ENCODE measurements at places on chromosomes 11 and 22. TPM values are rescaled to one million over a fixed set of nuclear protein-coding genes. Genes with fewer than 3 reads are reported as not detected.
A peak's percentile ranks its signal among the peaks of the same experiment; 100 is the strongest.

The AGBL2 gene
- total RNA-seq, result 3.6 TPM

The TRPC6 gene
- not detected for total RNA-seq

The OR52A1 gene
- total RNA-seq, result not detected

The BIRC3 gene
- 217 TPM for total RNA-seq

The IGSF22 gene
- total RNA-seq, result 0.16 TPM

The HEPHL1 gene
- total RNA-seq, result not detected

The FJX1 gene
- total RNA-seq, result 0.09 TPM

The OR52K1 gene
- total RNA-seq, result not detected

The C11orf65 gene
- total RNA-seq, result 0.43 TPM

The OR56A1 gene
- not detected for total RNA-seq

GRCh38 chr11:62725646-62726045 lies 1.6 kb downstream of the HNRNPUL2 start:
- no peaks in the 10 kb centered on the region for H3K27me3 ChIP-seq
- H3K27ac ChIP-seq, result peak overlapping the region; percentile 65
- peak overlapping the region; percentile 99 for H3K4me3 ChIP-seq
- peaks cover 75% of the 10 kb centered on the region for H3K36me3 ChIP-seq
- peaks cover 43% of the 10 kb centered on the region for H3K4me1 ChIP-seq
- no peak for DNase-seq

DNA sequence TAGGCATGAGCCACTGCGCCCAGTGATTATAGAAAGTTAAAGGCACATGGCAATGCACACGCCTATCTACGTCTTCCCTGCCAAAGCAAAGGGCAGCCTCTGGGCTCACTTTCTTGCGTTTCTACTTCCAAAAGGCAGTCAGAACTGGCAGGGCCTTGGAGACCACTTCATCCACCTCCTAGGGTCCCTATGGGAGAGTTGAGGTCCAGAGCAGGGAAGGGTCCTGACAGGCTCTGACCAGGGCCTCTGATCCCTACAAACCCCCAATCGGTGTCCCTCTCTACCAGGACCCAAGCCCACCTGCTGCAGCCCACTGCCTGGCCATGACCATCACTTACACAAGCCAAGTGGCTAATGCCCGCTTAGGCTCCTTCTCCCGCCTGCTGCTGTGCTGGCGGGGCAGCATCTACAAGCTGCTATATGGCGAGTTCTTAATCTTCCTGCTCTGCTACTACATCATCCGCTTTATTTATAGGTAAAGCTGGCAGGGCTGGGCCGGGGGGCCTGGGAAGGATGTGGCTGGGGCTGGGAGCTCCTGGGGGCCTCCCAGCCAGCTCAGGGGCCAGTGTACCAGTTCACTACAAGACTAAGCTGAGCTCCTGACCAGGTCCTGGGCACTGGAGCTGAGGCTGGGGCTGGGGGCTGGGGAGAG lies 1.5 kb downstream of the BEST1 start:
- H3K4me3 ChIP-seq, result no peak overlapping the region
- H3K27ac ChIP-seq, result no peak overlapping the region
- no peaks in the 10 kb centered on the region for H3K36me3 ChIP-seq
- no peak for DNase-seq
- peaks cover 2% of the 10 kb centered on the region for H3K4me1 ChIP-seq

DNA sequence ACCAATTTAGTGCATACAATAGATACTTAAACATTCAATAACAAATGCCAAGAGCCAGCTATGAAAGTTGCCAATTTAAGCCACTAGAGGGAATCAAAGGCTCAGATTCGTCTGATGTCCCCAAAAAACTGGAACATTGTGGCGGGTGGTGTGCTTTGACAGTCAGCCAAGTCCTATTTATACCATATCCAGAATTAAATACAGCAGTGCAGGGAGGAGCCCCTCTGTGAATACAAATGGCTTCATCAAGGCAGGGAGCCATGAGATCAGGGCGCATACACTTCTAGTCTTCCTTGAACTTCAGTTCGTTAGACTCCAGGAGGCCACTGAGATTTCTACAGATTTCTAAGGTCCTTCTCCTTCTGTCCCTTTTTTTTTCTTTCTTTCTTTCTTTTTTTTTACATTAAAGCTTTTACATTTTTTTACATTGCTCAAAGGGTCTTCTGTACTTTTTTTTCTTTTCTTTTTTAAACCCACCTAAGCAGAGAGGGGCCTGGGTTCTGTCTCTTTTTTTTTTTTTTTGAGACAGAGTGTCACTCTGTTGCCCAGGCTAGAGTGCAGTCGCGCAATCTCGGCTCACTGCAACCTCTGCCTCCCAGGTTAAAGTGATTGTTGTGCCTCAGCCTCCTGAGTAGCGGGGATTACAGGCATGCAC lies 41.5 kb upstream of the HSPA8 start:
- H3K4me1 ChIP-seq, result peaks cover 9% of the 10 kb centered on the region
- H3K4me3 ChIP-seq, result no peak overlapping the region
- H3K27me3 ChIP-seq, result peaks cover 10% of the 10 kb centered on the region
- no peak overlapping the region for H3K27ac ChIP-seq
- no peaks in the 10 kb centered on the region for H3K36me3 ChIP-seq

DNA sequence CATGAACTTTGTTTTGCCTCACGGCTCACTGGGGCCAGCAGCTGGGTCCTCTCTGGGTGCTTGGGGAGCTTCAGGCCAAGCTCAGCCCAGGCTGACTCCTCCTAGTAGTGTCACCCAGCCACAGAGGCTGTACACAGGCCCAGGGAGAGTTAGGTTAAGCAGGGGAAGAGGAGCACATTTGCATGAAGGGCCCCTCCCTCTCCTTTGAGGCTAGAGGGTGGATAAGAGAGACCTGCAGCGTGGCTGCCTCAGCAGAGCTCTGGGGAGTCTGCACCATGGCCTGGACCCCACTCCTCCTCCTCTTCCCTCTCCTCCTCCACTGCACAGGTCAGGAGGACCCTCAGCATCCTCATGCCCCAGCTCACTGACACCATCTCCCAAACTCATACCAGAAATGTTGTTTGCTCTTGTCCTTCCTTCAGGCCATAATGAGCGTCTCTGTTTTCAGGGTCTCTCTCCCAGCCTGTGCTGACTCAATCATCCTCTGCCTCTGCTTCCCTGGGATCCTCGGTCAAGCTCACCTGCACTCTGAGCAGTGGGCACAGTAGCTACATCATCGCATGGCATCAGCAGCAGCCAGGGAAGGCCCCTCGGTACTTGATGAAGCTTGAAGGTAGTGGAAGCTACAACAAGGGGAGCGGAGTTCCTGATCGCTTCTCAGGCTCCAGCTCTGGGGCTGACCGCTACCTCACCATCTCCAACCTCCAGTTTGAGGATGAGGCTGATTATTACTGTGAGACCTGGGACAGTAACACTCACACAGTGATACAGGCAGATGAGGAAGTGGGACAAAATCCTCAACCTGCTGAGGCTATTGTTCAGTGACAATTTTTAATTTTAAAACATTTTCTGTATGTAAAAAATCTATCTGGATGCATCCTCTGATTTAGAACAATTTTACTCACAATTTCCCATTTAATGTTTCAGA lies 82.4 kb upstream of the VPREB1 start:
- H3K27me3 ChIP-seq, result peaks cover 12% of the 10 kb centered on the region
- no peaks in the 10 kb centered on the region for H3K36me3 ChIP-seq
- no peak overlapping the region for H3K4me3 ChIP-seq
- no peak overlapping the region for H3K27ac ChIP-seq
- DNase-seq, result no peak
- no peaks in the 10 kb centered on the region for H3K4me1 ChIP-seq

- H3K27ac ChIP-seq, result no peak overlapping the region
- no peaks in the 10 kb centered on the region for H3K36me3 ChIP-seq
- DNase-seq, result no peak
- H3K4me3 ChIP-seq, result no peak overlapping the region
- H3K27me3 ChIP-seq, result peaks cover 1% of the 10 kb centered on the region
Measured at GRCh38 chr22:43535336-43535735, 123.5 kb downstream of the MPPED1 start.

DNA sequence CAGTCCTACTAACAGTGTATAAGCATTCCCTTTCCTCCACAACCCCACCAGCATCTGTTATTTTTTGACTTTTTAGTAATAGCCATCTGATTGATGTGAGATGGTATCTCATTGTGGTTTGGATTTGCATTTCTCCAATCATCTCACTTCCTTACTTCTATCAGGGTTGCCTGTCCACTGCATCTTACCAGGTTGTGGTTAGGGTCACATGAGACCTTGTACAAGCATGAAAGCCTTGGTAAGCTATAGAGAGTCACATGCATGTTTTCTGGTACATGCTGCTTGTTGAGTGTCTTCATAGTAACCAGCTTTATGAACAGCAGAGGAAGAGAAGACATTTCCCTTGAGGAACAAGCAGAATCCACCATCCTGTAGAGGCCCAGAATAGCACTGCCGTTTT lies 102.9 kb upstream of the PAX6 start:
- H3K4me1 ChIP-seq, result no peaks in the 10 kb centered on the region
- no peak overlapping the region for H3K4me3 ChIP-seq
- H3K27ac ChIP-seq, result no peak overlapping the region

- no peaks in the 10 kb centered on the region for H3K27me3 ChIP-seq
- H3K36me3 ChIP-seq, result no peaks in the 10 kb centered on the region
- H3K27ac ChIP-seq, result no peak overlapping the region
- H3K4me1 ChIP-seq, result peaks cover 47% of the 10 kb centered on the region
Measured at GRCh38 chr11:122731500-122731913, 76.0 kb downstream of the UBASH3B start.

DNA sequence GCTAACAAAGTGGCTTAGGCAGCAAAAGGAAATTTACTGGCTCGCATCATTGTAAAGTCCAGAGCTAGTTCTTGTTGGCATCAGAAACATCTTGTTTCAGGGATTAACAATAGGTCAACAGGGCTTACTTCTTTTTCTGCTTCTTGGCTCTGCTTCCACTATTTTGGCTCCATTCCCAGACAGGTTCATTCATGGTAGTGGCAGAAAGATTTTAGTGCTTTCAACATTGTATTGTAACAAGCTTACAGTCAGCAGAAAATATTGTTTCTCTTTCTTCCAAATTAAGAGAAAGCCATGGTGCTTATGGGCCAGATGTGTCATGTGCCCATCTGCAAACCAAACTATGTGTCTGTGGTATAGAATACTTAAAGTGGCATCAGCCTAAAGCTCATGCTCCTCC lies 315.6 kb downstream of the RAB38 start:
- H3K27ac ChIP-seq, result no peak overlapping the region
- H3K4me1 ChIP-seq, result no peaks in the 10 kb centered on the region
- no peak overlapping the region for H3K4me3 ChIP-seq
- H3K36me3 ChIP-seq, result no peaks in the 10 kb centered on the region
- H3K27me3 ChIP-seq, result no peaks in the 10 kb centered on the region

DNA sequence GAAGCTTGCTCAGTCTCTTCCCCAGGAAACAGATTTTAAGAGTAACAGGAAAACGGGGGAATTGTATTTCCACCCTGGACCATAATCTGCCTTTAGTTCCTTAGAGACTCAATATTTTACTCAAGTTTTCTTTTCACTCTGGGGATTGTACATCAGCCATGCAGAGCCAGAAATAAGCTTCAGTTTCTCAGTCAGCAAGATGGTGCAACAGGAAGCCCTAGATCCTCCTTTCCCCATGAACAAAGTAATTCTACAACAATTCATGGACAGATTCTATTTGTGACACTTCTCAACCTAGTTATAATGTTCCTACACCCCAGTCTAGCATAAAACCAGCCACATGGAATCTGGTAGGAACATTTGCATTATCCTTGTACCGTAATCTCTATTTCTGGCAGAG lies 24.7 kb downstream of the OR8B2 start:
- no peak for DNase-seq
- H3K27ac ChIP-seq, result no peak overlapping the region
- H3K27me3 ChIP-seq, result peaks cover 5% of the 10 kb centered on the region

- no peaks in the 10 kb centered on the region for H3K27me3 ChIP-seq
- no peaks in the 10 kb centered on the region for H3K36me3 ChIP-seq
- H3K27ac ChIP-seq, result no peak overlapping the region
- H3K4me1 ChIP-seq, result peaks cover 12% of the 10 kb centered on the region
- no peak overlapping the region for H3K4me3 ChIP-seq
- DNase-seq, result no peak
Measured at GRCh38 chr22:44491269-44492035, 6.6 kb downstream of the RTL6 start.

DNA sequence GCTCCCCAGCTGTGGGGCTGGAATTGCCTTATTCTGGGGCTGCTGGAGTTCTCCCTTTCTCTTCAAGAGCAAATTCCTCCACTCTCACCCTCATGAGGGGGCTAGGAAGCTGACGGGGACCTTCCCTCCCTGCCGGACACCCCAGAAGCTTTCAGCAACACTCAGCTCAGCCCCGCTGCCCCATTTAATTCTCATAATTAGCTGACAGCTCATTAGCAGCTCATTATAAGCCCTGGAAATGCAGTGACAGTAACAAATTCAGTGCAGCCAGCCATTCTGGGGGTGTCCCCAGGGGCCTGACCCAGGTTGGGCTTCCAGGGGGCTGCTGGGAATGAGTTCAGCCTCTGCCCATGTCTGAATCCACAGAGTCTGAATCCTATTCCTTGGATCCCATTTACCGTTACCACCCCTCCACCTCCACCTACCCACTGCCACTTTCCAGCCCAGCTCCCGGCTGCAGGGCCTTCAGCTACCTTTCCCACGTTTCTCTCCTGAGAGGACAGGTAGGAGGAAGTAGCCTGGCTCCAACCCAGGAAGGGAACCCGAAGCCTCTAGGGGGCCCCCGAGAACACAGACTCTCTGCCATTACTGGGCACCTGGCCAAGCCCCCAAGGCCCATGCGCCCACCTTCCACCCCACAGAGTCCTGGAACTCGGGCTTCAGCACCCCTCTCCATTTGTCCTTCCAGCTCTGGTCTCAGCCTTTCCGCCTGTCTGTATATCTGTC lies 101.7 kb upstream of the LMO1 start:
- DNase-seq, result no peak
- no peak overlapping the region for H3K4me3 ChIP-seq
- no peaks in the 10 kb centered on the region for H3K4me1 ChIP-seq
- no peaks in the 10 kb centered on the region for H3K36me3 ChIP-seq
- no peaks in the 10 kb centered on the region for H3K27me3 ChIP-seq

DNA sequence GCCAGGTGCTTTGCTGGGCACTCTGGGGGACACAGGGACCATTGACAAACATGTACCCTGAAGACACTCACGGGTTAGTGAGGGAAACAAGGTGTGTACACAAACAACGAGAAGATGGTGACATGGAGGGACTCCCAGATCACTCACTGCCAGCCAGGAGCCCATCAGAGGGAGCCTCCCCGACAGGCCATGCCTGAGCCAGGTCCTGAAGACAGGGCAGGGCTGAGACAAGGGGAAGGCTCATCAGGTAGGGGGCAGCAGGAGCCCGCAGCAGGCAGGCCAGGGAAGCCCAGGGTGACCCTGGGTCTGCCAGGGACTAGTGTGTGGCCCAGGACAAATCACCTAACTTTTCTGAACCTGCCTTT lies 127.9 kb downstream of the BUD13 start:
- no peak for DNase-seq
- H3K4me1 ChIP-seq, result no peaks in the 10 kb centered on the region
- no peak overlapping the region for H3K4me3 ChIP-seq
- no peaks in the 10 kb centered on the region for H3K27me3 ChIP-seq
- no peaks in the 10 kb centered on the region for H3K36me3 ChIP-seq
- H3K27ac ChIP-seq, result no peak overlapping the region

- H3K4me1 ChIP-seq, result peaks cover 3% of the 10 kb centered on the region
- no peak for DNase-seq
- peaks cover 4% of the 10 kb centered on the region for H3K27me3 ChIP-seq
- H3K36me3 ChIP-seq, result no peaks in the 10 kb centered on the region
- no peak overlapping the region for H3K4me3 ChIP-seq
- H3K27ac ChIP-seq, result no peak overlapping the region
Measured at GRCh38 chr22:36049678-36049997, 21.0 kb upstream of the RBFOX2 start.
